SJSA1 (cell line): ENCODE measurements at places on chromosomes 1 and 21. TPM values are rescaled to one million over a fixed set of nuclear protein-coding genes. Genes with fewer than 3 reads are reported as not detected.

The BARHL2 gene
- total RNA-seq = not detected in 2 replicates

The CLCNKA gene
- not detected in 2 replicates for total RNA-seq

The DPT gene
- total RNA-seq = not detected in 2 replicates

The CD84 gene
- not detected in 2 replicates for total RNA-seq

The C1orf167 gene
- total RNA-seq = not detected in 2 replicates

GRCh38 chr1:11507309-11507708, 28.4 kb downstream of the DISP3 start:
- DNase-seq = no peak

GRCh38 chr21:35628316-35628715, 432.0 kb downstream of the SETD4 start:
- no peak for DNase-seq

DNA sequence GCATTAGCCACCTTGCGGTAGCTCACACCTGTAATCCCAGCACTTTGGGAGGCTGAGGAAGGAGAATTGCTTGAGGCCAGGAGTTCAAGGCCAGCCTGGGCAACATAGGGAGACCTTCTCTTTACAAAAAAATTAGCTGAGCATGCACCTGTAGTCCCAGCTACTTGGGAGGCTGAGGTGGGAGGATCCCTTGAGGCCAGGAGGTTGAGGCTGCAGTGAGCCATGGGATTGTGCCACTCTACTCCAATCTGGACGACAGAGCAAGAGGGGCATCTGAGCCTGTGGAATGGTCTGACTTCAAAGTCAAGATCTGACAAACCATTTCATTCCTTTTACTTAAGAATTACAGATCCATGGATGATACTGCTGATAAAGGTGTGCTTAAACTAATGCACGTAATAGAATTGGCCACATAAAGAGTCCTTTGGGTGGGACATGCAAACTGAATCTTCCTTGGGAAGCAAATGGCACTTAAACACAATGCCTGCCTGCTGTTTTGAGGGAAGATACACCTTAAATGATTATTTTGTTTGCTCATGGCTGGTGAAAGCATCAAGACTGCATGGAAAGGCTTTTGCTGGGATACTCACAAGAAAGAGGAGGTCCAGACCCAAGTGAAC, 2.5 kb upstream of the TMEM201 start:
- no peak for DNase-seq

DNA sequence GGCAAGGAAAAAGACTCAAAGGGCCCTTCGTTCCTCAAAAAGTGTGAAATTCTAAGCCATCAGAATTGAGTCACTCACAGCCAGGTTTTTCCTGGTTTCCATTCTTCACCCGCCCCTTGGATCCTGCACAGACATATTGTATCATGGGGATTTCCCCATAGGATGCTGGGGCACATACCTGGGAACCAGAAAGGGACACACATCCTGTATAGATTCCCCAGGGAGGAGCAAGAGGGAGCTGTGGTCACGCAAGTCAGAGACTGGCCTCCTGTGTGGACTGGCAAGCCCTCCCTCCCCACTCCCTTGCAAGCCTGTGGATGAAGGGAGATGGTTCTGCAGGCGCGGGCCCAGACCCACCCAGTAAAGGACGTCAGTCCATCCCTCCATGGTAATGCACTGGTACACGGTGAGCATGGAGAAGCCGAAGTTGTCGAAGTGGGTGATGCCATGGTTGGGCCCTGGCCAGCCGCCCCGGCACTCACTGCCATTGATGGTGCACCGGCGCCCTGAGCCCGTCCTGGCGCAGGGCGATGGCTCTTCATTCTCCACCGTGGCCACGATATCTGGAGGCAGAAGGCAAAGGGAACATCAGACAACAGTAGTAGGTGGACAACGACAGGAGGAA, 23.2 kb downstream of the CACNA1S start:
- DNase-seq = no peak
